Activated CD4-positive, CD25-positive, alpha-beta regulatory T cell treated with anti-CD3 and anti-CD28 coated beads, Interleukin-2, amount 50 U/mL, for 16 hours (primary cell): ENCODE measurements at places on chromosomes 4 and X.
A peak's percentile ranks its signal among the peaks of the same experiment; 100 is the strongest.

DNA sequence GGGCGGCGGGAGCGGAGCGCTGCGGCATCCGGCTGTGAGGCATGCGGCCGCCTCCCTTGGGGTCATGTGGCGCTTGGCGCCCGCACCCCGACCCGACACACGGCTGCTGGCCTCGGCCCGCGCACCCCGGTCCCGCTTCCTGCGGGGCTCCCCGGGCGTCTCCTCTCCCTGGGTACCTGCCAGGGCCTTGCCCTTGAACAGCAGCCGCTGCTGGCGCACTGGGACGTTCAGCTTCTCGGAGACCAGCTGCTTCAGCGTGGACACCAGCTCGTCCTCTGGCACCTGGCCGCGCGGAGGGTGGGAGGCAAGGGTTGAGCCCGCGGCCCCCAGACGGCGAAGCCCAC, 391 bp downstream of the UBL4A start:
- DNase-seq = no peak

DNA sequence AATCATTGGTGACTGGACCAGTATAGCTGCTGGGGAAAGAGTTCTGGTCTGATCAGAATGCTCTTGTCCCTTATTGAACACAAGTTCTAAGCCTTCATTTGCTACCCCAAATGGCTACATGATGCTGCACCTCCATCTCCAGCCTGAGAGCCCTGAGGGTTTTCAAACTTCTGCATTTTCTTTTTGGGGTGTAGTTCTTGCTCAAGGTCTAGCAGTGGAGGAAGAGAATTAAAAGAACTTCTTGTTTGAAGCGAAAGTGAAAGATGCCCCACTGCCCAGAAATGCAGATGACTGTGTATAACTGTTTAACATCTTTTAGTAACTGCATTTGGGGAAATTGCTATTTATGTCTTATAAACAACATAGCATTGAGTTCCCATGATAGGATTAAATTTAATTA, 38.5 kb downstream of the LAMTOR3 start:
- DNase-seq = no peak

DNA sequence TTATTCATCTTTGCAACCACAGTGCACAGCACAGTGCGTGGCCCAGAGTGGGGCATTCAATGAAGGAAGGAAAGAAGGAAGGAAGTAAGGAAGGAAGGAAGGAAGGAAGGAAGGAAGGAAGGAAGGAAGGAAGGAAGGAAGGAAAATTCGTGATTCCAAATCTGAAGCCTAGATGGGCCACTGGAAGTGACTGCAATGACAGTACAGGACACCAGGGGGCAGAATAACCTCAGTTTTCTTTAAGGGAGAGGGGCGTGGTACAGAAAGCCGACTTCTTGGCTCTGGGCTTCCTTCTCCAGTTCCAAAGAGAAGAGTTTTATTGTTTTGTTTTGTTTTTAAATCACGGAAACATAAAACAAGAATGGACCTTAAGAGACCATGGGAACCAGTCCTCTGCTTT, 47.8 kb downstream of the APLN start:
- peak; percentile 28 for DNase-seq

- DNase-seq = no peak
These were observed 184.5 kb downstream of the CLCN4 start for GRCh38 chrX:10341309-10341708.

- DNase-seq = no peak
These were observed 42.7 kb upstream of the CLNK start for GRCh38 chr4:10727140-10727880.

- DNase-seq = no peak
These were observed 31.8 kb downstream of the PRDM8 start for GRCh38 chr4:80229128-80229527.
